NCI-H774 (cell line): ENCODE measurements at places on chromosomes 12 and 14.

DNA sequence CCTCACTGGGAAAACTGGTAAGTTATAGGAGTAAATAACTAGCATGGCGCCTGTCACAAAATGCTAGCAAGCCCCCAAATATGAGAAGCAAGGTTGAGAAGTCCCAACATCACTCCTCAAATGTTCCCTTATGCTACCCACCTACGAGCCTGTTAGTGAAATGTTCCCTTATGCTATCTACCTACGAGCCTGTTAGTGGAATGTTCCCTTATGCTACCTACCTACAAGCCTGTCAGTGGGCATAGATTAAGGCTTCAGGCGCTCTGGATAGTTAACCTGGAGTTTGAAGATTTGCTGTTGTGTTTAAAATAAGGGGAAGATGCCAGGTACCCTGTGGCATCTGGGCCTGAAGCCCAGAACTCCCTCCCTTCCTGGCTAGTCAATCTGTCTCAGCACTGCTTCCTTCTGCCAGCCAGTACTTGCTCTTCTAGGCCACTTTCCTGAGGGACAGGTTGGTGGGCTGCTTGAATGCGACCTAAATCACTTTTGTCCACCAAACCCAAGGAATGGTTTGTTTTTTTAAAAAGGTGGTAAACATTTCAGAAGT, 67.1 kb upstream of the SINHCAF start:
- DNase-seq = no peak

DNA sequence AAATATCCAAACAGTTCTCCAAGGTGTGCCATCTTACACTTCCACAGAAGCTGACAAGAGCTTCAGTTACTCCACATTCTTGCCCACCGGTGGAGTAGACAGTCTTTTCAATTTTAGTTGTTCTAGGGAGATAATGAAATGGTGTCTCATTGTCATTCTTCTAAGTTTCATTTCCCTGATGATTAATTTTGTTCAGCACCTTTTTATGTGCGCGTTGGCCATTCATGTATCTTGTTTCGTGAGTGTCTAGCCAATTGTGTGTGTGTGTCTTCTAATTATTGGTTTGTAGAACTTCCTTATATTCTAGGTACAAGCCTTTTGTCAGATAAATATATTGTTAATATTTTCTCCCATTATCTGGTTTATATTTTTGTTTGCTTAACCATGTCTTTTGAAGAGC, 63.1 kb downstream of the GLT1D1 start:
- DNase-seq = no peak

- peak; percentile 59 for DNase-seq
These were observed 86.9 kb upstream of the TTC7B start for GRCh38 chr14:90903101-90903500.

- no peak for DNase-seq
These were observed 145.7 kb upstream of the MDGA2 start for GRCh38 chr14:47821135-47821534.

GRCh38 chr14:69620211-69620611, 8.8 kb downstream of the SUSD6 start:
- no peak for DNase-seq

DNA sequence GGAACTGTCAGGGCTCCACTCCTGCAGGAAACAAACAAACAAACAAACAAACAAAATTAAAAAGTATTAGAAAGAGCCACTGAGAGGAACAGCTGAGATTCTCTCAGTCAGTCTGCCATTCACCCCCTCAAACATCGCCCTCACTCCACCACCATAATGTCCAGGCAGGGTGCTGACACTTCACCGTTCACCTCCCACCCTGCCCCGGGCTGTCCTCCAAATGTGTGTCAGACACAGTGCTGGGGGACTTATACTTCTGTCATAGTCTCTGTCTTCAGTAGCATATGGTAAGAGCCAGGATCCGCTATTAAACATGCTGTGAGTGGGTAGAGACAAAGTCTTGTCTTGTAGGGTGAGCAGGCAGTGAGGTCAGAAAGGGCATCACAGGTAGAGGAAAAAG, 28.3 kb downstream of the KRT18 start:
- no peak for DNase-seq
